NCI-H1694 (cell line): ENCODE measurements at places on chromosomes 7 and 10.

GRCh38 chr10:121772884-121773283, 154.9 kb downstream of the ATE1 start:
- DNase-seq, result no peak

- DNase-seq, result no peak
These were observed 110.8 kb upstream of the EGFR start for GRCh38 chr7:54907981-54908380.

DNA sequence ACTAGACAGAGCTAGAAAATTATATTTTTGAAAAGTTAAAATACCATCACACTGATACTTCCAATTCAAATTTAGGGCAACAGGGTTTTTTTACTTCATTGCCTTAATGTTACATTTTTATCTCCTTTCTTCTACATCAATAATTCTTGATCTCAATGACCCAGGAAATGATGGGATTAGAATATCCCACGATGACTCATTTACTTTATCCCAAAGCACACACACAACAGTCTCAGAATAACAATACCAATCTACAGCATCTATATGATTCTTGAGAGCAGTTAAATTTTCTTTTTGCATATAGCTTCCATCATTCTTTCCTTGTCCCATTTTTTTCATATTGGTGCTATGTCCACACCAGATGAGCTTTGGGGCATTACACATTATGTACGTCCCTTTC, 98.4 kb upstream of the EEPD1 start:
- DNase-seq, result no peak

DNA sequence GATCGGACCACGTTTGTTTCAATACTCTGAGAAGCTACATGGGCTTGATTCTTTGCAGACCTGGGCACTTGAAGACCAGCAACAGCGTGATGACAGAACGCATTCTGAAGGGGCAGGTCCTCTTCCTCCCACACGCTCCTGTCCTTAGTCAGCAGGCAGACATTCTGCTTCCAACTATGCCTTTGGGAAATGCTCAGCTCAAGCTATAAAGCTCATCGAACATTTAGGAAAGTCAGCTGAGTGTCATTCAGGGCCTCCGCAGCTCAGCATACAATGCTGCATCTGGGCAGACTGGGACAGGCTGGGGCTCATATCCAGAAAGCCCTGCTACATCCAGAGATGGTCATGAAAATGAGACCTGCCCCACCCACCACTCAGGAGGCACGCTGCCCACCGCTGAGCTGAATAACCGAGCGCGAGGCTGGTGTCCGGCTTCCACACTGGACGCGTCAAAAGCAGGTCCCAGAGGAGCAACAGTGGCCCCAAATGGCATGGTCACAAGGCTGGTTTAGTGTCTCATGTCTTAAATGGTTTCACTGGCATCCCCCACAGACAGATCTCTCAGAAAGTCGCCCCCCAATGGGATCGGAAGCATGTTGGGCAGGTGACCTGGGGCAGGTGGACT, 274.0 kb downstream of the DNAJB6 start:
- DNase-seq, result no peak

GRCh38 chr7:157593541-157593940, 256.7 kb downstream of the DNAJB6 start:
- DNase-seq, result no peak

GRCh38 chr7:4113271-4113670, 568.8 kb upstream of the FOXK1 start:
- DNase-seq, result no peak

- DNase-seq, result no peak
These were observed 18.0 kb downstream of the STARD3NL start for GRCh38 chr7:38195804-38196595.

DNA sequence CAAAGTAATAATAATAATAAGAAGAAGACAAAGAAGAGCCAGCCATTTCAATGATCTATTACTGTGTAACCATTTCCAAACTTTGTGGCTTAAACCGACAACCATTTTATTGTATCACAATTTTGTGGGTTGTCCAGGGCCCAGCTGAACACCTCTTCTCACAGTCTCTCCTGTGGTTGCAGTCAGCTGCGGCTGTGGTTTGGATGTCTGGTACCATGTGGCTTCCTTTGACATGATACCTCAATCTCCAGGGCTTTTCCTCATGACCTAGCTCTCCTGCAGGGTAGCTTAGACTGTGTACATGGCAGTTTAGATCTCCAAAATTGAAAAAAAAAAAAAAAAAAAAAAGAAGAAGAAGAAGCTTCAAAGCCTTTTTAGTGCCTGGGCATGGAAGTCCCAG, 72.6 kb upstream of the NFKB2 start:
- no peak for DNase-seq

- DNase-seq, result no peak
These were observed 21.5 kb upstream of the AKR1E2 start for GRCh38 chr10:4804465-4804864.

GRCh38 chr7:30463405-30464145, 15.0 kb downstream of the NOD1 start:
- no peak for DNase-seq

DNA sequence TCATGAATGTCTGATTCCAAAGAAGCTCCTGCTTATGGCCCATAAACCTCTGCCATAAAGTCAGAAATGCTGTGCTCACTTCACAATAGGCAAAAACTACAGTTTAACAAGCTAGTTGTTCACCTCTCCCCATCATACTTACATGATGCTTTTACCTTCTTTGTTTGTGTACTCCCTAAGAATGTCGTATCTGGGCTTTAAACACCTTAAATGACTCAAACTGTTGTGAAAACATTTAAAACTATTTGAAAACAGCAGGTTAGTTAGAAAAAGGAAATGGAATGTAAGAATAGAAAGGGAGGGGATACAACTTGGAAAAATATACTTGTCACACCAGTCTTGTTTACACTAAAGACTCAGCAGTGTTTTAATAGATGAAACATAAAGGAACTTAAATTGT, 128.2 kb upstream of the AGR3 start:
- DNase-seq, result no peak

DNA sequence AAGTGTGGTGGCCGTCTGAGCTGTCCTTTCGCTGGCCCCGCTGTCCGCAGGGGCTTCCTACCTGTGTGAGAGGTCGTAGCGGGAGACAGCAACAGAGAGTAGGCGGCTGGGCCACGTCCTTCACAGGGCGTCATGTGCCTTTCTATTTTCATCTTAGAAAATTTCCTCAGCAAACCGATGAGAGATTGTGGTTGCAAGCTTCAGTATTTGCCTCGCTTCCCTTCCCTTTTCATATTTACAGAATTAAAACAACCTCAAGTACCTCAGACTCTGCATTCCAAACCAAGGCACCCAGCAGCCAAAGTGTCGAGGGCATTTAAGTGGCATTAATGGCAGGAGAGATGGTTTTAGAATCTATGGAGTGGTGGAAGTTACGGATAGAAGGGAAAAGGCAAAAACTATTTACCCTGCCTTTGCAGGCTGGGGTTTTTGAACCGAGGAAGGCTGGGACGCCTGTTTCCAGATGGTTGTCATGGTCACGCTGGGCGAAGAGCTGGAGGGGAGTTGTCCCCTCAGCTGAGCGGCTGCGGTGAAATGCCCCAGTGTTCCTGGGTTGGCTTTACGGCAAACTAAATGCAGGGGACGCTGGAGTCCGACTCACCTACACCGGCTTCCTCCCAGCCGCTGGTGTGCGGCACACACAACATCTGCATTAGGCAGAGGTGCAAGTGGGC, 41.9 kb downstream of the WIPI2 start:
- DNase-seq, result no peak

DNA sequence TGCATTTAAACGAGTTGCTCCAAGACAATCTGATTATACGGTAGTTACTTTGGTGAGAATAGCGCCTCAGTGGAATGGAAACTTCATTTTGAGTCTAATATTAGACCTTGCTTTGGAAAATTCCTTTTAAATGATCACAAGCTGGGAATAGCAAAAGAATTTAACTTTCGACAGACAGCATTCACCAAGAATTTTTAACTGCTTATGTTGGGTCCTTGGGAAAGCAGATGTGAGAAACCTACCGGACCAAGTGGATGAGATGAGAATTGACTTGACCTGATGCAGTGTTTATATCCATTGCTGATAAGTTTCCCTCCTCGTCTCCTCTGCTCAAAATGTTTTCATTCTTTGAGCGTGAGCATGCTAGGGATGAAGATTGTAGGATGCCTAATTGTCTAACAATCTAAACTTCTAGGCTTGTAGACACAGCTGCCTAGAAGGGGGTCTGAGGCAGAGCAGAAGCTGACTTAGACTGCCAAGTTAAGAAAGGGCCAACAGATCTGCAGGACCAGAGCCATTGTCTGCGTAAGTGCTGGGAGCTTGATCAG, 126.9 kb downstream of the CNNM2 start:
- DNase-seq, result no peak

DNA sequence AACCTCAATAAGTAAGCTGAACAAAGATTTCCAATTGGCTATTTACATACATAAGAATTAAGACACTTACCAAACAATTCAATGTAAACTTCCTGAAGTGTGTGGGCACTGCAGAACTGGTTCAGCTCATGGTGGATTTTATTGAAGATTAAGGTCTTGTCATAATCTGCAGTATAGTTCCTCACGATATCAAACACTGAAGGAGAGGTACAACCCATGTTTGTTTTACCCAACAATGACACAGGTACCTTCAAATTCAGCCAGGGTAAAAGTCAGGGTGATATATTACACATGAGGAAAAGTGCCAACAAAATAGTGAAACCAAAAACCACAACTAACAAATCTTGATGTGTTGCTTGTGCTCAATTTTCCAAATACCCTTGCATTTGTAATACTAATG, 10.0 kb downstream of the ERLIN1 start:
- DNase-seq, result no peak

DNA sequence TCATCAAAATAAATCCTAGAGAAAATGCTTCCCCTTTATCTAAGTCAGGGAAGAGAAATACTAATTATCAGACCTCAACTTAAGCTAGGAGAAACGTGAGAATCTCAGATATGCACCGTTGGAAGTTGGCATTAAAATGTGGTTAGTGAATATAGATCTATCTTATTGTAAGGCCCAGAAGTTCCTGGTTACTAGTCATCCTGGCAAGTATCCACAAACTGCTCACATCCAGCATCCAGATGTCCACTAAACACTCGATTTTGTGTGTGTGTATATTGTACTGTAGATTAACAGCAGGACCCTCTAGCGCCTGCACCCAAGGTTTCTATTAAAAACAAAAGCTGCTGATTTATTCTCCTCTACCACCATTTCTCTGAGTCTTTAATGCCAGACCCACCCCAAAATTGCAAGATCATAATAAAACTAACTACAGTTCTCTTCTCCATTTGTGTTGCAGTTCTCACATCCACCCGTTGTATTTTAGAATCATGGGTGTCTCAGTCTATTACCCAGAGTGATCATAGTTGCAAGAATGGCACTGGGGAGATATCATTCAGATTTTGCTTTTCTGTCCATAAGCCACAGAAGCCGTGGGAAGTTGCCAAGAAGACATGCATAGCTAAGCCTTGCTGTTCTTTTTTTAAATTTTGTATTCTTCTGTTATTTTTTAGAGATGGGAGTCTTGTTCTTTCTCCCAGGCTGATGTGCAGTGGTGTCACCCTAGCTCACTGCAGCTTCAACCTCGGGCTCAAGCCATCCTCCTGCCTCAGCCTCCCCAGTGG, 165.4 kb downstream of the KIAA1217 start:
- no peak for DNase-seq

DNA sequence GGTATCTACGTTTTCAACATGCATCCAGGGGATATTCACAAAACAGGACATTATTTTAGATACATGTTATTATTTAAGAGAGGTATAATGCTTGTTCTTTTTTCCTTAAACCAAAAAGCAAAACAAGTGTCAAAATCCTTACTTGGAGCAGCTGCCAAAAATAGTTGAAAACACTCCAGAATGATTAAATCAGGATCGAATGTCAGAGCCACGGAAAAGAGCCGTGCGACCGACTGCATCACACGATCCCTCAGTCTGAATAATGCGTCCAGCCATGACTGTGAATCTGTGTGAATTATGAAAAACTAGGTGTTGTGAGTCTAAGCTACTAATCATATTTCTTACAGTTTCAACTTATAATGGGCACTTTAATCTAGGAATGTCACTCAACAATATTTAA, 126.0 kb downstream of the PARD3 start:
- no peak for DNase-seq

DNA sequence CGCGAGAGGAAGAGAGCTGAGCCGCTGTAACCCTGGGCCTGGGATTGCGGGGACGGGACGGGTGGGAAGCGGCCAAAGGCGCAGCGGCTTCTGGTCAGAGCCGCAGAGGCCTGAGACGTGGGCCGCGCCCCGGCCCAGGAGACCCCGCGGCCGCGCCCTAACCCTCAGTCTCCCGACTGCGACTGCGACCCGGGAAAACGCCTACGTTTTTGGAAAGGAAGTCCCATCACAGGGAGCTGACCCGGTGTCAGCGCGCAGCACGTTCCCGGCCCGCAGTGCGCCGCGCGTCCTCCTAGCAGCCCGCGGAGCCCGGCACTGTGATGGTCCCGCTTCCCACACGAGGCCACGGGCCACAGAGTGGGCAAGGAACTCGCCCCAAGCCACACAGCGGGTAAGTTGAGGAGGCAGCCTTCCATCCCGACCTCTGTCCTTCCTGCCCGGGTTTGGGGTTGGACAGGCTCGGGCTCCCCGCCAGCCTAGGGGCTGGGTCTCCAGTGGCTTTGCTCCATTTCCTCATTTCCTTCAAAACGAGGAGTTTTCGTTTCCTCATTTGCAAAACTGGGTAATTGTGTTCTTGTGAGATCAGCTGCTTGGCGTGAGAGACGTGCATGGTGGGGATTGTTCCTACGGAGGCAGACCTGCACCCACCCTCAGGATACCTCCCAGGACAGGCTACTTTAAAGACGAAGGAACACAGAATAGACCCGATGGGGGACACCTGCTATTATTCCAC, 1.2 kb downstream of the GPNMB start:
- DNase-seq, result no peak

DNA sequence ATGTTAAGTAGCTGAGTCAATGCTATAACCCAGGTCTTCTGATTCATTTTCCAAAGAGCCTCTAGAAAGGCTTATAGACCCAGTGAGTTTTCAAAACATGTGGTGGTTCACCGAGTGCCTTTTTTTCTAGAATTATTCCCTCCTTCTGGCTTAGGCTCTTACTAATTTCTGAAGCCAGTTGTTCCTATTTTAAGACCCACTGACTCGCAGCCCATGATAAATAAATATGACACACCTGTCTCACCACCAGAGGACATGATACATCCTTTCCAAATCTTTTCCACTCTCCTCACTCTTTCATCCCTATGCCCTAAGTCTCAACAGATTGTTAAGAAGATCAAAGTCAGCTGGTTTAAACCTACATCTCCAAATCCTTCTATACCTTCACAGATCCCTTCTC, 126.0 kb upstream of the WNT16 start:
- DNase-seq, result no peak

DNA sequence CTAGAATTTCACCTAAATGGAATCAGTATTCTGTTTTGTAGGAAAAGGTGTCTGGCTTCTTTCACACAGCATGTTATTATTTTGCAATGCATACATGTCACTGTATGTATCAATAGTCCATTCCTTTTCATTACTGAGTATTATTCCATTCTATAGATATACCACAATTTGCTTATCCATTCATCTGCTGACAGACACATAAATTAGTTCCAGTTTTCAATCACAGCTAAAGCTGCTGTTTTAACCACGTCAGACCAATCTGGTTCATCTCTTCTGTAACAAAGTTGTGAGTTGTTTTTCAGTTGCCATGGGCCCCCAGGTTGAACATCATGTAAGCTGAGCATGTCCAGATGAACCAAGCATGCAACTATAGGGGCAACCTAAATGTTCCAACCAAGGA, 282.1 kb upstream of the MKLN1 start:
- DNase-seq, result no peak

- no peak for DNase-seq
These were observed 11.6 kb upstream of the ATP6V0E2 start for GRCh38 chr7:149862156-149862555.

- DNase-seq, result no peak
These were observed 3.6 kb downstream of the SEMA3D start for GRCh38 chr7:85183296-85183695.
